Dermis microvascular lymphatic vessel endothelial cell (primary cell): ENCODE measurements at places on chromosomes 12 and 14. TPM values are rescaled to one million over a fixed set of nuclear protein-coding genes. Genes with fewer than 3 reads are reported as not detected.

DNA sequence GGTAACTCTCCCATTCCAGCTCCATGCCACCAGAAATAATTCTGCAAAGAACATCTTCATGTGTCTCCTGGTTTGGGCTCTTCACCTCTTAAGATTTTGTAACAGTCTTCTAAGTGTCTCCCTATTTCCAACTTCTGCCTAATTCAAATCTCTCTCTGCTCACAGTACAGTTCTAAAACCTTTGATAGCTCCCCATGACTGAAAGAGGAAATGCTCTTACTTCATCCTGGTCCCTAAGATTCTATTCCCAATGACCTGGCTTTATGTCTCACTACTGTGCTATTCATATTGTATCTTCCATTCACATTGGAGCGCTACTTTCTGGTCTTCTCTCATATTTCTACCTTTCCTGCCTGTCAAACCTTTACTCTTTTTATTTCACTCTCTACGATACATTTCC, 1.6 kb downstream of the AMN1 start:
- no peak for DNase-seq

DNA sequence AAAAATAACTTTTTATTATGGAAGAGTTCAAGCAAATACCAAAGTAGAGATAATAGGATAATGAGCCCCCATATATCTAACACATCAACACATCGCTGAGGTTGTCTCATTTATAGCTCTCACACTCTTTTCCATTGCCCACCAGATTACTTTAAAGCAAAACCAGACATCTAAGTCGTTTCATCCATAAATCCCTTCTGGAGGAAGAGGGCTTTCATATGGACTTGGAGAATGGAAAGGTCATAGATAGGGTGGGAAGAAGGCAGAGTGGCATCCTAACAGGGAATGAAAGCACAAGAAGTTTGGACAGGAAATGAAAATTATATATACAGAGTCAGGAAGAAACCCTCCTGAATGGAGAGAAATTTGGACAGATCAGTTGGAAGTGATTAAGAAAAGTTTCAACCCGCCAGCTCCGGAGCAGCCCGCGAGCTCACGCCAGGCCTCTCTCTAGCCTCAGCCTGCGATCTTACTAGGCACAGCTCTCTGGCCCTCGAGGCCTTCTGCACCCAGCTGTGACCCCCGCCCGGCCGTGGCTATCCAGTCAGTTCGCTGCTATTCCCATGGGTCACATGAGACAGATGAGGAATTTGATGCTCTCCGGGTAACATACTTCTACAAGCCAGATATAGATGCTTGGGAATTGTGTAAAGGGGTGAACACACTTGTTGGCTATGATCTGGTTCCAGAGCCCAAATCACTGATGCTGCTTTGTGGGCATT, 48.4 kb upstream of the NID2 start:
- DNase-seq = no peak

The NKX2-1 gene
- total RNA-seq = not detected in 2 replicates

The CNTN1 gene
- total RNA-seq = not detected in 2 replicates

GRCh38 chr12:121467638-121468498, 68.0 kb downstream of the RNF34 start:
- peak; percentile 26 for DNase-seq
